ENCODE measurements at places on chromosomes 3 and 15.

DNA sequence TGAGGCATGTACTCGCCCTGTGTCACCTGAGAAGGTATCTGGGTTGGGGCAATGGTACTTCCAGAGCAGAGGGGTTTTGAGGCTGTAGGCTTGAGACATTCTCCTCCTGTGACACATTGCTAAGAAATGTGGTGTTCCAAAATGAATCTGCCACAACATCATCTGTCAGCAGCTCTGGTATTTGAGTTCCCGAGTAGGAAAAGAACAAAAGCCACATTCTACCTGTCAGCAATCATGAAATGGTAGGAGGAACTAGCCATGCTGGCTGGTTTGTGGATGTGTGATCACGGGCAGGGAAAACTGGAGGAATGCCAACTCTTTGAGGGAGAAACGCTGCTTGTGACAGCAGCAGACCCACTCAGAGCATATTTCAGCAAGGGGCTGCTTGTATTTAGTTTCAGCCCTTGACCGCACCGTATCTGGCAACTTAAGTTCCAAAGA is 579.4 kb upstream of the TBL1XR1 start:
- no peak for DNase-seq

- DNase-seq: no peak
Observed at GRCh38 chr3:118347396-118348168, 687.1 kb downstream of the IGSF11 start.

- DNase-seq: no peak
Observed at GRCh38 chr3:157871838-157872460, 234.3 kb downstream of the SHOX2 start.

DNA sequence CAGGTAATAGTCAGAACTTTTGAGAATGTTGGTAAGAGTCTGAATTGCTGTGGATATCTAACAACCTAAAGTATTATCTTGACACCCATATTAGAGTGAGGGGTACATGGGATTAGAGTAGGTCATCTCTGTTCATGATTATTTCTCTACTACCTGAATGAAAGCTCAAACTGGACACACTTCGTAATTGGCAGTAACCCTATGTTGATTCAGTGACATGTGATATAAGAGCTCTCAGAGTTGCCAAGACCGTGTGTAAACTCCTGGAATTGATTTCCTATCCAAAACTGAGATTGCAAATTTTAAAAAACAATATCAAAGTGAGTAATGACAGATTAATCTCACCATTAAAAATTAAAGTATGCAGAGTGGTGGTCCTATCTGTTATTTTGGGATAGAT is 214.8 kb upstream of the ARHGEF26 start:
- DNase-seq: no peak

GRCh38 chr3:177150218-177150916 is 46.9 kb downstream of the TBL1XR1 start:
- no peak for DNase-seq

- DNase-seq: peak; percentile 78
Observed at GRCh38 chr3:52123106-52123725, 31.0 kb downstream of the POC1A start.

- no peak for DNase-seq
Observed at GRCh38 chr15:77528290-77528967, 104.3 kb downstream of the LINGO1 start.

DNA sequence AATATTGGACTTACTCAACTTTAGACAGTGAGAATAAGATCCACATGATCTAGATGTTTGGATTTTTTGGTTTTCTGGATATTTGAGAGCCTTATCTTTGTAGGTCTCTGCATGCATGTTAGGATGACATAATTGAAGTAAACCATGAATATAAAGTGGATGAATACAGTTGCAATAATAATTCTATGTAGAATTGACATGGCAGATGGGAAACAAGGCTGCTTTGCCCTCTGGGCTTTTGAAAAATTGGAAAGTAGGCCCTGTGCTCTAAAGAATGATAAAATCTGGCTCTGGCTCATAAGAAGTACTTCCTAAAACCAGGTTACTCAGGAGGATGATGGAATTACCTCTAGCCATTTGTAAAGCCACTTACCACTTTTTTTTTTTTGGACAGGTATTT is 86.9 kb downstream of the ZNF609 start:
- DNase-seq: no peak

DNA sequence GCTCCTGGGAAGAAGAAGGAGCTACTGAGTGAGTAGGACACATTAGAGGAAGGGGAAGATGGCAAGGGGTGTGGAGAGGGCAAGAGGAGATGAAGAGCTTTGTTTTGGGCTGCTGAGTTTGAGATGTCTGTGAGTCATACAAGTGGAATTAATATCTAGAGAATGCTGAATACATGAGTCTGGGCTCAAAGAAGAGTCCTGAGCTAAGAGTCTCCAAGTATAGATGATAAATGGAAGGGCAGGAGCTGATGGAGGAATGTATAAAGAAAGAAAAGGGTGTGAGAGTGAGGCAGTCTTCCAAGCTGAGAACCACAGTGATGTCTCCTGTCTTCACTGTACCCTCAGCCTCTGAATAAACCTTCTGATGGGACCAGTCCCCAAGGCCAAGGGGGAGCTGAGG is 205.5 kb upstream of the MRPL3 start:
- no peak for DNase-seq

GRCh38 chr3:56042326-56042951 is 425.8 kb downstream of the ERC2 start:
- no peak for DNase-seq

DNA sequence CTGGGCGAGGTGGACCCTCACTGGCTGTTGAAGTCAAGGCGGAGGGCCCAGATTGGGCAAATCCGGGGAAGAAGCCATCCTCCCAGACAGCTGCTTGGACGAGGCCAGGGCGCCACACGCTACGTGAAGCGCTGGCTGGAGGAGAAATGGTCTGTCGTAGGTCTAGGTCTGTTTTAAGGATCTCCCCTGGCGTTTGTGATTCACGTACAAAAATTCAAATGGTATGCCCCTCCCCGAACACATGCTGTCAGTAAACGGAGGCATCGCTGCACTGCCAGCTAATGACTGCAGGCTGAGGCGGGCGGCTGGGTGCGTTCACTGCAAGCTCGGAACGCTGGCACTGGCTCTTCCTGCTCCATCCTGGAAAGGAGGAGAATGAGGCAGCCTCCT is 69.9 kb downstream of the EPHB3 start:
- DNase-seq: no peak

DNA sequence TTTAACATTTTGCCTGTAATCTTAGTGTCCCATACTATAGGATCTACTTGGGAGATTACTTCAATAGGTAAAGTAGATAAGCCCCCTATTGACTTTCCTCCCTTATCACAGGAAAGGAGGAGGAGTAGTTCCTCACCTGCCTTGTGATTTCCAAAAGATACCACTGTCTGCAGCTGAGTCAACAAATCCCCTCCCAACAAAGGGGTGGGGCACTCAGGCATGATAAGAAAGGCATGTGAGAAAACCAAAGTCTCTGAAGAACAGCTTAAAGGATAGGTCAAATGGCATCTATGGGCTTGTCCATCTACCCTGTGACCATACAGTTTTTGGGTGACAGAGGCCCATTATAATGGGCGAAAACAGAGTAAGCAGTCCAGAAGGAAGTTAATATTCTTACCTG is 71.3 kb upstream of the WNT7A start:
- no peak for DNase-seq

GRCh38 chr3:56205406-56205805 is 262.9 kb downstream of the ERC2 start:
- no peak for DNase-seq

DNA sequence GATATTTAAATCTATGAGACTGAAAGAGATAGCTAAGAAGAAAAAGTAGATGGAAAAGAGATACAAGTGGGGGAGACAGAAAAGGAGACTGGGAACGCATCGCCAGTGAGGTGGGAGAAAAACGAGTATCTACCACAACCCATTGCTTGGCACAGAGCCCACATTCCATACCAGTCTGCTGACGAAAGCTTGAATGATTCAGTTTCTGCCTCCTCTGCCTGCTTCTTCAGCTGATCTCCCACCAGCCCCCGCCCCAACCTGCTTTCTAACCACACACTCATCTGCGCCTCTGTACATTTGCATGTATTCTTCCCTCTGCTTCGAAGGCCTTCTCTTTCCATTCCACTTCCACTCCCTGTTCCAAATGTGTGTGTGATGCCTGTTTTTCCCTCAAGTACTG is 188.1 kb downstream of the USP13 start:
- no peak for DNase-seq

DNA sequence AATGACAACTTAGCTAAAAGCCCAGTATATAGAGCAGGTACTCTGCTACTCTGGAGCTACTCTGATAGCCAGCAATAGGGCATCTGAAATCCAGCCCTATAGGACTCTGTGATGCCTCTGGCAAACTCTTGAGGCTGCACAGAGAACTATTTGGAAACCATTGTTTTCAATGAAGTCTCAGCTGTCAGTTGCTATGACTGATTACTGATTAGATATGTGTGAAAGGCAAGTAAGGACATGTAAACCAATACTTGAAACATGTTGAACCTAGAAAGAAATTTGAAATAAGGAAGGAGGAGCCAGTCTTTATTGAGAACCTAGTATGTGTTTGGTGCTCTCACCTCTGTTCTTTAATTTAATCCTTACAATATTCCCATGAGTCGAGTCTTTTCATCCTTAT is 40.2 kb upstream of the CRTC3 start:
- DNase-seq: no peak

DNA sequence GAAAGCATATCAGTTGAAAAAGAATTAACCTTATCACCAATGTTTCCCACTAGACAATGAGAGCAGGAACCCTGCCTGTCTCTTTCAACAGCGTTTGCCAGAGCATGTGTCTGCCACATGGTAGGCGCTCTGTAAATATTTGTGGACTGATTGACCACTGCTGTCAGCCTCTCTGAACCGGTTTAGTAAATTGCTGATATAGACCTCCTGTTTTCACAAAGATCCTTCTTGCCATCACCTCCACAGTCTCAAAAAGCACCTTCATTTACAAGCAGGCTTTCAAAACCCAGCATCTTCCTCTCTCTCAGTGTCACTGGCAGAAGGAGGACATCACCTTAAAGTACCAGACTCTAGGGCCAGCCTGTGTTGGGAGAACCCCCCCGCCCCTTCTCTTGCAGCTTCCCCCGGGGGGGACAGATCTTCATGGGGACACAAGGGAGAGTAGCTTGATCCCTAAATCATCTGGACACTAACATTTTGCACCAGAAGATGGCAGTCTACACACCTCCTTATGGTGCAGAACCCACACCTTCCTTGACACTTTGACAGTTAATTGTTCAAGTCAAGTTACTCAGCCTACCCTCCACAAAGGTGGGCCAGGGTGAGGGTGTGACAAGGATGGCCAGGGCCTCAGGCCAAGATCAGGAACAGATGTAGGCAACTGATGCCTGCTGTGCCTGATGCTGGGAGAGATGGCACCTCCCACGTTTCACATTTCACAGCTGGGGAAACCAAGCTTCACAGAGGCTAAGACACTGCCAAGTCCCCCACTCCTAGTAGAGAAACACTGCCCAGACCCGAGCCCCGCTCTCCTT is 37.8 kb upstream of the USP3 start:
- no peak for DNase-seq

GRCh38 chr15:83356501-83357399 is 72.3 kb upstream of the BNC1 start:
- DNase-seq: no peak

DNA sequence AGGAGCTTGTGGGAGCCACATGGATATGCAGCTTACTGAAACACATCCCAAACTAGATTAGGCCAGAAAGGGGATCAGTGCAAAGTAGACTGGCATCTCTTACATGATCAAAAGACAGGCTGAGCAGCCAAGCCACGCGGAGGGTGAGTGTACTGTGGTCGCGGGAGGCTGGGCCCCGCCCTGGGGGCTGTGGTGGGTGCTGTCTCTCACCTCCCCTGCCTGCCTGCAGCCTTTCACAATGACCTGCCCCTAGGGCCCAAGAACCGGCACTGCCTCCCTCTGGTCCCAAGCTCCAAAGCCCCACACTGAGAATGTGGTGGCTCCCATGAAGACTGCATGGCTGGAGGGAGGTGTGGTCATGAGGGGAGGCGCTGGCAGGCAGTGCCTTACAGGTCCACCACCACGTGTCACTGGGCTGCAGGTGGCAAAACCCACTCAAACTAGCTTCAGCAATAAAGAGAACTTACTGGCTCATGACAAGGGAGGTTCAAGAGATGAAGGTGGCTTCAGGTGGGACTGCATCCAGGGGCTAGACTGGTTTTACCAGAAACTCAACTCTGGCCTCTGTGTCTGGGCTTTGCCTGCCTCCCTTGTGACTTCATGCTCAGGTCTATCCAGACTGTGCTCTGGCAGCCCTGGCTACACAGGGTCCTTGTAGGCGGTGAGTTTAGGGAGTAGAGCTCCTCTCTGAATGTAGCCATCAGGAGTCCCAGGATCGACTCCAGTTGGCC is 27.4 kb upstream of the PLXND1 start:
- DNase-seq: no peak

GRCh38 chr15:63888146-63888545 is 54.4 kb upstream of the HERC1 start:
- no peak for DNase-seq

Data from activated CD4-positive, alpha-beta T cell treated with anti-CD3 and anti-CD28 coated beads, Interleukin-2, amount 50 U/mL, for 1 hour (primary cell).